ENCODE measurements at places on chromosomes 1 and 21.

DNA sequence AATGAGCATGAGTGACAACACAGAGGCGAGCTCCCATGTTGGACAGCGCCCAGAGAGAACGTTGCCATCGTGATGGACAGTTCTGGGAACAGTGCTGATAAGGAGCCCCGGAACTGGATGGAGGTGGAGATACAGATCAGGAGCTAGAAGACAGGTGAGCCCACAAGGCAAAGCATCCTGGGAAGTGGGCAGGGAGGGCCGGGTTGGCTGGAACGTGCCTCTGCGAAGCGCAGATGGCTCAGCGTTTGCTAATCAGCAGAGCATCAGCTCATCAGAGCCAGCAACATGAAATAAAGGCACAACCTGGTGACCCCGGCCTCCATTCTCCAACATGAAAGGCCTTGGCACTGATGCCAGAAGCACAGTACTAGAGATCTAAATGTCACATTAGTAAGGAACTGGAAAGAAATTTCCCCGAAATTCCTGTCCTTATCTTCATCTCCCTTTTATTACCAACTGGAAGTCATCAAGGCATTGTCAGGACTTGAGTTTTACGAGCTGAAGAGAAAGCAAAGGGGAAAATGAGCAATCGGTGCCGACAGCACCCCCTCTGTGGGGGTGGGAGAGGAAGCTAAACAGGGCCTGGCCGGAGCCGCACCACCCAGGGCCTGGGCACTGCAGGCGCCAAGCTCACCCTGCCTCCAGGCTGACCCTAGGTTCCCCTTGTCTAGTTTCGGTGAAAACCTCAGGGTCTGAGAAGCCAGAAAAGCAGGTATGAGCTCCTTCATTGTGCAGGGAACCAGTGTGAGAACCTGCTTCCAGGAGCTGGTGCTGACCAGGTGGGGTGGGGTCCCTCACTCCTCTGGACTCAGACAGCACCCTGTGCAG lies 19.9 kb downstream of the ABCA4 start:
- no peak for DNase-seq

DNA sequence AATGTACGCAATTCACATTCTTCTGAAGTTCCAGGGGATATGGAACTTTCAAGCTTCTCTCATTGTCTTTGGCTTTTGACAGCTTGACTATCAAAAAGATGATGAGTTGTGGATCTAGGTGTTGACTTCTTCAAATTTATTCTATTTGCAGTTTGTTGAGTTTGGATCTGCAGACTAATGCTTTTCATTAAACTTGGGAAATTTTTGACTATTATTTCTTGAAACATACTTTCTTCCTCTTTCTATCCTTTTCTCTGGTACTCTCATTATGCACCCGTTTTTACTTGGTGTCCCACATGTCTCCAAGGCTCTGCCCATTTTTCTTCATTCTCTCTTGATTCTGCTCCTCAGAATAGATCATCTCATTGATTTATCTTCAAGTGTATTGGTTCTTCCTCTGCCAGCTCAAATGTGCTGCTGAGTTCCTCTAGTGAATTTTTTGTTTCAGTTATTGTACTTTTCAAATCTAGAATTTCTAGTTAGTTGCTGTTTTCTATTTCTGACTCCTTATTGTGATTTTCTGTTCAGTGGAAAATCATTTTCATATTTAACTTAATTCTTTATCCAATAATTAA lies 49.4 kb downstream of the CYP2J2 start:
- no peak for DNase-seq

GRCh38 chr1:247165674-247166073 lies 6.1 kb downstream of the ZNF124 start:
- DNase-seq = no peak

DNA sequence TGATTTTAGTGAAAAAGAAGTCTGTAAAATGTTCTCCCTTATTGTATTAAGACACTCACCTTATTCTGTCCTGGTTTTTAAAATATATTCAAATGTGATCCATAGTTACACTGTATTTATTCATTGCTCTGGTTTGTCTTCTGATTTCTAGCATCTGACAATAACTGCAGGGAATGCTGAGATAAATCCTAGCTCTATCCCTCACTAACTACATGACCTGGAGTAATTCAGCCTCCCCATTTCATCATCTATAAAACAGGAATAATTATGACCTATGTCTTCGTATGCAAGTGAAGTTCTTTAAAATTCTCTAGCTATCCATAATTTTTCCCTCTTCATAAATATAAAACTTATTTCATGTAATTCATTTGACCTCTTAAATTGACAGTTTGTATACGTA lies 104.0 kb upstream of the ESRRG start:
- DNase-seq = no peak

GRCh38 chr1:166908942-166909341 lies 32.9 kb upstream of the TADA1 start:
- no peak for DNase-seq

GRCh38 chr1:244344001-244344400 lies 107.7 kb downstream of the ADSS2 start:
- no peak for DNase-seq

- no peak for DNase-seq
These were observed 54.8 kb upstream of the SH3GLB1 start for GRCh38 chr1:86649618-86650017.

All from NCI-H748 treated with DMSO at 0.1 percent for 48 hours (cell line).